ENCODE measurements at places on chromosomes 7 and 10.

GRCh38 chr7:129367700-129368388, 66.4 kb upstream of the STRIP2 start:
- DNase-seq = peak; percentile 69

GRCh38 chr7:125814100-125814499, 884.5 kb upstream of the POT1 start:
- DNase-seq = no peak

GRCh38 chr7:1857487-1858421, 187.7 kb downstream of the ELFN1 start:
- no peak for DNase-seq

DNA sequence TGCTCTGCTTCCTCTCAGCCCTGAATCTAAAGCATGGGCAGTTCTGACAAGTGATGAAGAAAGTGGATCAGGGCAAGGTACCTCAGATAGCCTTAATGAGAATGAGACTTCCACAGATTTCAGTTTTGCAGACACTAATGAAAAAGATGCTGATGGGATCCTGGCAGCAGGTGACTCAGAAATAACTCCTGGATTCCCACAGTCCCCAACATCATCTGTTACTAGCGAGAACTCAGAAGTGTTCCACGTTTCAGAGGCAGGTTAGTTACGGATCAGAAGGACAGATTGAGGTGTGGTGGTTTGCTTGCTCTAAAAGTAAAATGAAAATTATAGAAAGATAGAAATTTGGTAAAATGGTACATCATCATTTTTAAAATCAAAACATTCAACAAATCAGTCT, 130.4 kb downstream of the AASS start:
- DNase-seq = no peak

- DNase-seq = no peak
Observed at GRCh38 chr7:84700563-84701370, 486.1 kb downstream of the SEMA3D start.

- no peak for DNase-seq
Observed at GRCh38 chr10:21926949-21927348, 76.6 kb downstream of the DNAJC1 start.

GRCh38 chr7:44796034-44796503, 412 bp upstream of the PPIA start:
- DNase-seq = no peak

DNA sequence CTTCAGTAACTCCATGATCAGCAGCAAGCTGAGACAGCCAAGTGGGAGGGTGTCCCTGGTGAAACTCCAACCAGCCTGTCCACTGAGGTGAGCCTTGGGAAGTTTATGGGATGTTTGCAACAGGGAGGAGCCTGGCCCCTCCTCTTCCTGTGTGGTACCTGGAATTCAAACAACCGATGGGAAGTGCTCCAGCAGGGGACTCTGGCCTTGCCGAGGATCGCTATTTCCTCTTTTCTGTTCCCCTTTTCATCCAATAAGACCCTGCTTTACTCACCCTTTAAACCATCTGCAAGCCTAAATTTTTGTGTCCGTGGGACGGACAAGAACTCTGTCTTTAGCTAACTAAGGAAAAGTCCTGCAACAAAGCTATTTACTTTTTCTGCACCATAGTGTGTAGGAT, 491.1 kb upstream of the ZMIZ1 start:
- no peak for DNase-seq

- DNase-seq = no peak
Observed at GRCh38 chr10:25698638-25699037, 235.4 kb upstream of the MYO3A start.

GRCh38 chr10:82572744-82573143, 697.8 kb downstream of the NRG3 start:
- DNase-seq = no peak

GRCh38 chr7:149023662-149024061, 4.6 kb downstream of the PDIA4 start:
- no peak for DNase-seq

DNA sequence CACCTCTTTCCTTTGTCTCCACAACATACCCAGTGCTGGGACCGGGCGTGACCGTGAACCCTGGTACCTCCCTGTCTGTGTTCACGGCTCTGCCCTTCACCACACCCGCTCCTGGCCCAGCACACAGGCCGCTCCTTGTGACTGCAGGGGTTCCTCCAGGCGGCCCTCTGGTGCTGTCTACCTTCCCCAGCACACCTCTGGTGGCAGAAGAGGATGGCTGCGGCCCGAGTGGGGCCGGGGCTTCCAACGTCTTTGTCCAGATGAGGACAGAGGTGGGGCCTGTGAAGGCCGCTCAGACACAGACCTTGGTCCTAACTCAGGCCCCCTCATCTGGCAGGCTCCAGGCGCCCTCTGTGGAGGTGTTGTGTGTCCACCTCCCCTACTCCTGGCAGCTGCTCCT, 55.4 kb upstream of the SGMS1 start:
- no peak for DNase-seq

DNA sequence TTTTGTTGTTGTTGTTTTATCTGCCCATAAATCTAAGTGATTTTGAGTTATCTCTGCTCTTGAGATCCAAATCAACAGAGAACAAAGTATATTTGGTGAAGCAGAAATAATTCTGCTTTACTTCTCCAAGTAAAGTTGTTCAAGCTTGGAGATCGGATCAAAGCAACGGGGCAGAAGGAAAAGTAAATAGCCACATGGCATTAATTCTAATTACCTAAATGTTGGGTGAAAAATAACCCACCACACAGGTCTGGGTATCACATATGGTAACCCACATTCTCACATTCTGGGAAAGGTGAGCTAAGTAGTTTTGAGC, 3.1 kb downstream of the NRP1 start:
- DNase-seq = no peak

GRCh38 chr7:6175645-6176044, 96.8 kb downstream of the CYTH3 start:
- no peak for DNase-seq

- no peak for DNase-seq
Observed at GRCh38 chr10:56296618-56297017, 64.4 kb downstream of the ZWINT start.

GRCh38 chr10:10780746-10781145, 236.9 kb upstream of the CELF2 start:
- DNase-seq = no peak

DNA sequence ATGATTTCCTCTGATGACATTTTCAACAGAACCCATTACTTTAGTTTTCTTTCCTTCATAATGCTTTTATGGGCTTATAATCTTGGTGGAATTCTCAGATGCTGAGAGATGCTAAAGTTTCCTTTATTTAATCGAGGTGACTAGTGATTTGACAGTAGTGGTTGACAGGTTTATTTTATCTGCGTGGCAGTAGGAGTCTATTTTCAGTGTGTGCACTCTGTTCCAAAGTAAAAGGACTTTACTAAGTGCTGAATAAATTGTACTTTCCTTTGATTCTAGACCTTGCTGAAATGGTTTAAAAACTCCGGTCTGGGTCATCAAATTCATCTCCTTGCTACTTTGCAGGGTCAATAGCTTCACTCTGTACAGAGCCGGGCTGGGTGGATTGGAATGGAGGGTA, 900.3 kb downstream of the LRMDA start:
- no peak for DNase-seq

DNA sequence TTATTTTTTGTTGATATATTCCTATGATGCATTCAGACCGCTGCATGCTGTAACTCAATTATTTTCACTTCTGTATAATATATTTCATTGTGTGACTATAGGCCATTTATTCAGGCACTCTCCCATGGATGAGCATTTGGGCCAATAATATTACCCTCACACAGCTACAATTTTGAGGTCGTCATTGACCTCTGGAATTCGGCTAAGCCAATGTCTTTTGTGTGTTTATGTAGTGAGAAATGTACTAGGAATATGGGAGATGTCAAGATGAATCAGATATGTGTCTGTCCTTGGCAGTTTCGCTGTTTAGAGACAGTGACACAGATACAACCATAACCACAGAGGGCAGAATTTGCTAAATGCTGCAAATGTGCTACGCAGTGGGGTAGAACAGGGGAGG, 474.2 kb downstream of the ADRA2A start:
- DNase-seq = no peak

GRCh38 chr10:25547382-25547781, 372.6 kb downstream of the GPR158 start:
- DNase-seq = peak; percentile 40

GRCh38 chr7:104973909-104974415, 40.0 kb upstream of the KMT2E start:
- DNase-seq = no peak

DNA sequence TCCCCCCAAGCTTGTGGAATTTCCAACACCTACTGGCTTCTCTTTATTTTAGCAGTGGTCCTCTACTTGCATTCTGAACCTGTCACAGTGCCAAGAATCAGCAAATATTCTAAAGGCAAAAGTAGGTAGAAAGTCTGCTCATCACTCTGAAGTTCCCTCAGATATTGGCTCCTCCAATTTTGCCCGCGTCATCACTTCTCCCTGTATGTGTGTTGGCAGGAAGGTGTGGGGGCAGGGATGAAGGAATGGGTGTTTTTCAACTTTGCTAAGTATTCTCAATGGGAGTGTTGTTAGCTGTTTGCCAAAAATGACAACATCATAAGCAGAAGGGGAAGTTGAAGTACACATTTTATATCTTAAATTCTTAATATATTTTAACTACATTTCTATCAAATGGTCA, 226.2 kb downstream of the POLR1F start:
- DNase-seq = no peak

DNA sequence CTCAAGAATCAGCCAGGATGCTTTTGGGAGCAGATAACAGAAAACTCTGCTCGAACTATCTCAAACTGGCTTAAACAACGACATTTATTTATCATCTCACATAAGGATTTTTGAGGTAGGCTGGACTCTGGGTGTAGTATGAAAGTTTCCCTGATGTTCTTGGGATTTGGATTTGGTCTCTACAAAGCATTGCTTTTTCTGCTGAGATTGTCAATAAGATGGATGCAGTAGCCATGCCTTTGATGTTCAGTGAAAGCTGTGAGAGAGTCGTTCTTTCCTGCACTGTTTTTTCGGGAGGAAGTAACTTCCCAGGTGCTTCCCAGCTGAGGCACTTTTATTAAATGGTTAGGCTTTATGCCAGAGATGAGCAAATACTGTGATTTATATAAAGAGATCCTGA, 181.1 kb downstream of the PRKG1 start:
- no peak for DNase-seq

DNA sequence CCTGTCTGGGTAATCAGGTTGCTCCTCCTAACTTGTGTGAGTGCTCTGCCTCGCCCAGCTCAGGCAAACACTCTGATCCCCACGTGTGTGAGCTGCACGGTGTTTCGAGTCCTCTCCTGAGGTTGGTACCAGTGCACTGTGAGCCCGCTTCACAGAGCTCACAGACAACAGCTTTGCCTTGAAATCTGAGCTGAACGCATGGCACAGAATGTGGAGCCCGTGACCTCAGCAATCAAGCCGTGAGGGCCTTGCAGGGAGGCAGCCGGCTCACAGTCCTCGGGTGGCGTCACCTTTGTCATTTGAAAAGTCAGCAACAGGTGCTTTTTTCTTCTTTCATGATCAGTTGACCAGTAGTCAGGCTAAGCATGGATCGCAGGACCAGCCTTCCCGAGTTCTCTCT, 60.2 kb upstream of the ADGRA1 start:
- DNase-seq = no peak

GRCh38 chr10:53325066-53325465, 552.5 kb upstream of the MBL2 start:
- no peak for DNase-seq

DNA sequence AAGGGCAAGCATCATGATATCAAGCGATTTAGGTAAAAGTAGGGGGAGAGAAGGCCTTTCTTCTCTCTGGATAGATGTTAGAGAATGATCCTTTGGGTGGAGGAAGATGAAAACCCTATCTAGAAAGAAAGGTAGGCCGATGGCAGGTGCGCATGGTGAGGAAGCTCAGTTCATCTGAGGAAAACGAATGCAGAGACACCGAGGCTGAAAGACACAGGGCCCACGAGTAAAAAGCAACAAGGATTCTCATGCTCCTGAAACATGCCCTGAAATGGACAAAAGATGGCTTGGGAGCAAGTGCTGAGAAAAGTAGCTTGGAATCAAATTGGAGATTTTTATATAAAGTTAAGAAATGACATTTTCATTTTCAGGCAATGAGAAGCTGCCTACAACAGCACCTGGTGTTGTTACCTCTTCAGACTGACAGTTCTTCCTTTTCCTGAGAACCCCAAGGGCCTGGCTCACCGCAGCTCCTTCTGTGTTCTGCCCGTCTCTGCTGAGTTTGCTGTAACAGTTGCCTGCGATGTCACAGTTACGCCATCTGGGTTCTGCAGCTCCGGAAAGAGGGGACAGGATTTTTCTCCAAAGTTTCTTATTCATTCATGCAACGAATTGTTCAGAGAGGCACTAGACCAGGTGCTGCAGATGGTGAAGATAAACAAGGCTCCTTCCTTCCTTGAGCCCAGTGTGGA, 402.0 kb upstream of the KLF6 start:
- DNase-seq = no peak

- no peak for DNase-seq
Observed at GRCh38 chr10:84241185-84241790, at the start of gene LRIT1. LRIT1 (minus strand) TSS chr10:84241546; CDS start chr10:84241439, 107 bp downstream.

DNA sequence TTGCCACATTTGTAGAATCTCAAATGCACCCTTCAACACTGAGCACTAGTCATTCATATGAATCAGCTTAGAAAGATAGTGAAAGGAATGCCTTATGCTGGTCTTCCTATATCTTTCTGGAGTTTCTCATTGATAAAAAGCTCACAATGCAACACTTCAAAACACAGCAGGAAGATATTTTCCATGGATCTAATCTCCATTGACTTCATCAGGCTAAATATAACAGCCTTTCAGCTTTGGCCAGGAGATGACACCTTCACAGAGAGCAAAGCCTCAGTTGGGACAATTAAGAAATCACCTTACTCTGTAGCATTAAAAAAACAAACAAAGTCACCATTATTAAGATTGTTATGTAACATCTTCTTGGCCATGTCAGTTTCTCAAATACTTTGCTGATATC, 6.7 kb downstream of the NRP1 start:
- no peak for DNase-seq

DNA sequence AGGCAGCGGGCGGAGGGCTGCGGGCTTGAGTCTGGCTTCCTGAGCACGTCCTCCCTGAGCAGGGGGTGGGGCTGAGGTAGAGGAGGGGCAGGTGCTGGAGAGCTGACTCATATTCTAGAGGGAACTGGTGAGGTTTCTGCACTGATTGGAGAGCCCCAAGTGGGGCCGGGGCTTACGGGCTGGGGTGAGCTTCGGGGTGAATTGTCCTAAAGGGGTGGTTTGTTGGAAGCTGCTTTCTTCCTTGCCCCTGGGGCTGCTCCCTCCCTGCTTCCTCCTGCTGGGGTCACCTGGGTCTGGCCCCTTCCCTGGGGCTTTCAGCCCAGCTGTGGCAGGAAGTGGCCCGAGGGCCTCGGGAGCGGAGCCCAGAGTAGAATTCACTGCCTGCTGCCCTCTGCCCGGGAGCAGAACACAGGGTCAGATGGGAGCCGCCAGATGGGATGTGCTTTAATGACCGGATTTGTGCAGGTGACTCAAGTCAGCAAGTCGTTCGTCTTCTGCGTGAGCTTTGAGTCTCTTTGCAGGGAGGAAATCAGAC, 48.6 kb downstream of the FAM20C start:
- no peak for DNase-seq
